Stimulated activated CD8-positive, alpha-beta memory T cell treated with anti-CD3 and anti-CD28 coated beads, Interleukin-4, amount 100 ng/mL, for 1 hour (primary cell): ENCODE measurements at places on chromosomes 7 and 10.

DNA sequence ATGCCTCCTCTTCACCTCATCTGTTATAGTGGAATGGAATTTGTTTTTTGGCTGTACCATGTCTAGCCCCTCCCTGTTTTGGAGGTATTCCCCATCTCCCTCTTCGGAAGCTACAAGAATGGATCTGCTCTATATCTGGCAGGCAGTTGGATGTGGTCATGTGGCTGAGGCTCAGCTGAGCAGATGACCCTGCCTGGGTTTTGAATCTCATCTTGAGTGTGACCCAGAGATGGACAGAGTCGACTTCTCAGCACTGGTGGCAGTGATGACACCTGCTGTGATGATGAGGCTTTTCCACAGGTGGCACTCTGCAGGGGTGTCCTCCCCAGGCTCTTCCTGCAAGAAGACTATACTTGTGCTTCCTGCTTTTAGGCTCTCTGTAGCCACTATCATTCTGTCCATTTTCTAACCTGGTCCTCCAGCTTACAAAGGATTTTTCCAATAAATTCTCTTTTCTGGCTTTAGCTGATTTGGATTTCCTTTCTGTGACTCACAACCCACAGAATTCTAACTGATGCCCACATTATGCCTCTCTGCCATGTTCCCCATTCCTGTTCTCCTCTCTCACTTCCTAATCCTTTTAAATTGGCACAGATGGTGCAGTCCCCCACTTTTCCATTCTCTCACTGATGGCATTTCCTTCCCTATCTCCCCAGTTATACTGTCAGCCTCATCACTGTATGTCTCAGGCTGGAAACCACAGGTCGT, 7.5 kb upstream of the ARHGAP22 start:
- no peak for DNase-seq

DNA sequence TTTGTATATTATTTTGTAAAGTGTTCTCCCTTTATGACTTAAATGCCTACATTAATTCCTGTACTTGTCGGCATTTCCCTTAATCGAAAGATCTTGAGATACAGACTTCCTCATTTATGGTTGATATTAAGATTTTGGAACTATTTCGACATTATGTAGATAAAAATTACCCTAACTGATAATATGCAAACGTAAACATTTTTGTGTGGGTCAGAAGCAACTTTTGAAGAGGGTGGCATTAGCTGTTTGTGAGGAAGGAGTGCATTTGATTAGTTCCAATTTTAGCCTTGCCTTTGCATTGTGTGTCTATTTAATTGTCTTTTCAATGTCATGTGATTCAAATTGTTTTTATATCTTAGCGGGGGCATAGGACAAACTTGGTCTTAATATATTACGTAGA, 114.7 kb downstream of the BICC1 start:
- DNase-seq, result no peak

GRCh38 chr7:40197527-40197926, 62.7 kb downstream of the SUGCT start:
- DNase-seq, result no peak

- no peak for DNase-seq
Observed at GRCh38 chr7:36048902-36049240, 104.2 kb upstream of the EEPD1 start.

DNA sequence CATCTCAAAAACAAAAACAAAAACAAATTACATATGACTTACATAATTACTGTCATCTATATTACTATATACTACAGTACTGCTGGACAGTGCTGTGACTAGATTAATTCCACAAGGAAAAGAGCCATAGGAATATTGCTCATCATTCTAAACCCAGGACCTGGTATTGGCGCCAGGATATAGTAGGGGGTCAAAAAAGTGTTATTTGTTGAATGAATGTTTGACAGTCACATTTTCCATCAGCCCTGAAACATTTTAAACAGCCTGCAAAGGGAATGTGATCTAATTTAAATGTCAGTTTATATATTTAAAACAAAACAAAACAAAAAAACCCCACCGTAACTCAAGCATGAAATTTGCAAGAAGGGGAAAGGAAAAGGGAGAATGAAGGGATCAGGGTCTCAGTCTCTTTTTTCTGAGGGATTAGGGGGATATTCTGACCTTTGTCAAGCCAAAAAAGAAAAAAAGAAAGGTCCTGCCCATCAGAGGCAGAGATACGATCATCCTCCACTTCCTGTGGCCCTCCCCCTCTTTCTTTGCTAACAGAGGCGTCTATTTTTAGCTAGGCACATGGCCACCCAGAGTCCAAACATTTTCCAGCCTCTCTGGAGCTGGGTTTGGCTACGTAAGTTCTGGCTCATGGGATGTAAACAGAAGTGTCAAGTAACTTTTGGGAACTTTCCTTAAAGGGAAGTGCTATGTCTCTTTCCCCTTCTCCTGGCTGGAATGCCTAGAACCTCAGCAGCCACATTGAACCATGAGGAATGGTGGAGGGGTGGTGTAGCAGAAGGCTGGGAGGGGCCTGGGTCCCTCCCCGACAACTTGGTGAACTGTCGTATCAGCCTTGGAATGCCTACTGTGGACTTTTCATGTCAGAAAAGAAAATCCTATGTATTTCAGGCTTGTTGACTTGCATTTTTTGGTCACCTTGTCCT, 44.6 kb upstream of the DLG5 start:
- DNase-seq, result no peak

GRCh38 chr10:132678436-132679216, 107.3 kb downstream of the NKX6-2 start:
- no peak for DNase-seq
